ENCODE measurements at places on chromosomes 2 and 18.

GRCh38 chr2:216082805-216083204, 1.1 kb downstream of the TMEM169 start:
- no peak for DNase-seq

DNA sequence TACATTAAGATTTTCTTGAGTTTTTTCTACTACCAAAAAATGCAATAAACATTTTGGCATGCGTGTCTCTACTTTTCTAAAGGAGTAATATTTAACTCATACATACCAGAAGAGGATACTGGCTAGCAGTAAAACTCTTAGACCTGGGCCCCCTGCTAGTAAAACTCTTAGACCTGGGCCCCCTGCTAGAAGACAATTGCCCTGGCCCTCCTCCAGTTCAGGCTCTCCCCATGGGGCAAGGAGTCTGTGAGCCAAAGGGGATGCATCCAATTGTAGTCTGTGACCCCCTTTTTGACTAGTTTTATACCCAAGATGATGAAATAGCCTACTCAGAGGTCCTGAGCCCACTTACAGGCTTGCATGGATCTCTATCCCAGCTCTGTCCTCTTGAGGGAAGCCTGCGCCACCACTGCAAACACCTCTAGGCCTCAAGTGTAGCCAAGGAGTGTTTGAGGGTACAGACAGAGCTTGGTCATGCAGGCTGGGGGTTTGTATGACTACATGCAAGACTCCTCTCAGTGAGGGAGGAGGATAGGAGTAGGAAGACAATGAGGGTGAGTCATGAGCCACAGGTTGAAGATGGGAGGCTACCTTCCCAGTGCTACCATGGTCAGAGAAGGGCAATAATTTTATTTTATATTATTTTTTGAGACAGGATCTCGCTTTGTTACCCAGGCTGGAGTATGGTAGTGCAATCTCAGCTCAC, 45.2 kb upstream of the PGAP1 start:
- no peak for DNase-seq

- no peak for DNase-seq
Observed at GRCh38 chr2:69753659-69754363, 11.9 kb downstream of the ANXA4 start.

- DNase-seq: no peak
Observed at GRCh38 chr2:137523931-137524330, 440.3 kb upstream of the HNMT start.

DNA sequence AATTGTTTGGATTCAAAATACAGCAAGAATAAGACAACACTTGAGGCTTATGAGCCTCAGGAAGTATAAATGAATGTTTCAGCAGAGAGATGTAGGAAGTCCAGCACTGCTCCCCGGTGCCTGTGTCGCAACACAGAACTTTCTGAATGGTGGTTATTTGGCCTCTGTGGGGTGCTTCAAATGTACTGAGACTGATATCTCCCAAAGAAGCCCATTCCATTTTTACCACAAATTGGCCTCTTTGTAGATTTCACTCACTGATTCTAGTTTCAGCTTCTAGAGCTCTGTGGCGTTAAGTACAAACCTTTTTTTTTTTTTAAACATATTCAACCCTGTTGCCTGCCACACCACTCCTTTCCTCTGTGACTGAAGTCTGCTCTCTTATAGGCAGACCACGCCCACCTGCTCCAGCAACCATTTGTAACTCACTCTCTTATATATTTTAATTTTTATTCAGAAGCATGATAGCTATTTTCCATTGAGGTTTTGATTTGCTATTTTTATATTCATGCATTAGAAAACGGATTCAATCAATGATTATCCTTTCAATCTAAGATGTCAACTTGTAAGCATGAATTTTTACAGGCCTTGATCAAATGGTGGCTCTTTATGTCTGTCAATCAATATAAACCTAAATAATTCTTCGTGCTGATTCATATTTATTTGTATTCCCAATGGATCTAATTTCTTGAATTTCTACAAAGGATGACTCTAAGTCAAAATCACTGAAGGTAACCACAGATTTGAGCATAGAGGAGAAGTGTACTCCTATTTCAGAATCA, 277.1 kb upstream of the CCDC68 start:
- DNase-seq: peak; percentile 55

DNA sequence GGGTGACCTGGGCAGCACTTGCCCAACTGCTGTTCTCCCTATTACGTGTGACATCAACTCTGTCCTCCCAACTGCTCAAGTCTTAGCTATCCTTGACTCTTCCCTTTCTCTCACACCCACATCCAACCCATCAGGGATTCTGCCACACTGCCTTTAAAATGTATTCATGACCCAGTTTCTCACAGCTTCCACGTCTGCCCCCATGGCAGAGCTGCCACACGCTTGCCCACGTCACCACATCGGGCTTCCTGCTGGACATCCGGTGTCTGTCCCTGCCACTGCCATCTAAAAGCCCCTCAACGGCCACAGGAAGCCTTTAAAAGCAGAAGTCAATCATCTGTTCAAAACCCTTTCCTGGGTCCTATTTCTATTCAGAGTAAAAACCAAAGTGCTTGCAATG, 233.1 kb upstream of the POU3F3 start:
- no peak for DNase-seq
